Activated gamma-delta T cell treated with anti-CD3 and anti-CD28 coated beads, Interleukin-2, amount 50 U/mL, for 16 hours (primary cell): ENCODE measurements at places on chromosomes 2 and 18.

GRCh38 chr18:22800551-22800951 lies 132.6 kb upstream of the RBBP8 start:
- no peak for DNase-seq

DNA sequence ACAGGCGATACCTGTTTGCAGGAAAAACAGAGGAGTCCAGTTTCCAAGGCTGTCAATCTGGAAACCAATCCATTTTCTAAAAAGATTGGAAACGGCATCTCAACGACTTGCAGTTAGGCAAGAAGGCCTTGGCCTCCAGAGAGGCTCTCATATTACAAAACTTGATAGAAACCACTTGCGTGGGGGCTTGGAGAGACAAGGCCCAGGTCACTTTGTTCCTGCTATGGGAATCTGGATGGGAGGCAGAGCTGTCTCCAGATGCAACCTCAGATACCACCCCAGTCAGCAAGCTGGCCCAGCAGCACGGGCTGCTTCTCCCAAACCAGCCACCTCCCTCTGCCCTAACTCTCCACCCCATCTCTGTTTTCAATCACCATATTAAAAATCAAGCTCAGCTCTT lies 298.8 kb downstream of the TNS1 start:
- DNase-seq = no peak

GRCh38 chr2:10377052-10377746 lies 70.9 kb downstream of the ODC1 start:
- no peak for DNase-seq

- DNase-seq = no peak
These were observed 40.6 kb downstream of the ZRANB3 start for GRCh38 chr2:135490376-135490775.

DNA sequence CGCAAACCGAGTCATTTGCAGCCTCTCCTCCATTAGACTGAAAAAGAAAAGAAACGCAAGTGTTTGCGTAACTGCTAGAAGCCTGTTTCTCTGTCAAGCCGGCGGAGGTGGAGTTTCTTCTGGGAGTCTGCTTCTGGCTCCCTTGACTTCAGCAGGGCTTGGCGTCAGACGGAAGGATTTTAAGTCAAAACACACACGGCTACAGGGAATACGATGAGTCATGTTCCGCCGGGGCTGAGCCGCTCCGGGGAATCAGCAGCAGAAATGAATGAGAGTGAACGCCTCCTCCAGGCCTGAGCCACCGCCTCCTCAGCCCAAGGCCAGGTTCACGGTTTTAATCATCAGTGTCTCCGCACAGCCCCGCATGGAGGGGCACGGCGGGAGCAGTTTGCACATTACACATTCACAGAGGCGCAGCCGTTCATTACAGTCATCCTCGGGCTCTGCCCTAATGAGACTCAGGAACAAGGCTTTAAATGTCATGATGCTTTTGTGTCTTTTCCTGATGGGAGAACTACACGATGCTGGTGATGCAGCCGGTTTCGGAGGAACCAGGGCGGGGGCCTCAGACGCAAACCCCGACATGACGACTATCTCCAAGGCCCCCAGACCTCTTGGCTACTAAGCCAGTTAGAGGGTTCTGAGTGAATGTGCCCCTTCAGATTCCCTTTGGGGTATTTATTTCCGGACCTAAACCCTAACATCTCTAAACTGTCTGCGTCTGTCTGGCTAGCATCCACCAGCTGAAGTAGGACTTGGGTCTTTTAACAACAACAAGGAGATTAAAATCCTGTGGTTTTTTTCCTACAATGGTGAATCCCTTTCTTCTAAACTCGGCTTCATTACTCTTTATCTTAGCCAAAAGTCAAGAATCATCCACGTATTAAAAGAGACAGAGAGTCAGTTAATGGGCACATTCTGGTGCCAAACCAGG lies 11.1 kb upstream of the SCG2 start:
- DNase-seq = no peak

GRCh38 chr2:235924675-235925063 lies 243.5 kb downstream of the GBX2 start:
- no peak for DNase-seq

DNA sequence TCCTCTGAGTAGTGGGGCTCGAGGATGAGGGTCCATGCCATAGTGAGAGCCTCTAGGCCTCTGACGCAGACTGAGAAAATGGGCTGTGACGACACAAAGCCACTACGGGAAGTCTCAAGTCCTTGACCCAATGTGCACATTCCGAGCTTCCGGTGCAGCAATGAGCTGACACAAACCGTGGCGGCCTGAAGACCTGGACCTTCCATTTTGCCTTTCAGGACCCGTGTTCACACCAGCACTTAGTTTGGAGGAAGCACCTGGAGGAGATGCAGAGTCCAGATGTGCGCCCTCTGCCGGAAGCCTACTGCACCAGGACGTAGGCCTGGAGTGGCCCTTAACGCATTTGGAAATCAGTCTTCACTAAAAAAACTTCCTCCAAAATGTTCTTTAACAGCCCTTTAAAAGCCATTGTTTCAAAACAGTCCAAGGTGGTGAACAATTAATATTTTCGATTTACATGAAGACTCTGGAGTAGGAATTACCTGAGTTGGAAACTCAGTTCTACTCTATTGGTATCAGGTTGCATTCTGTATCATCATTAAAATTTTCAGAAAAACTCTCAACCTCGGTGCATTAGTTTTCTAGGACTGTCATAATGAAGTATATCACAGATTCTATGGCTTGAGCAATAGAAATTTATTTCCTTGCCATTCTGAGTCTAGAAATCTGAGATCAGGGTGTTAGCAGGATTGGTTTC lies 33.9 kb downstream of the BMP10 start:
- peak; percentile 56 for DNase-seq

DNA sequence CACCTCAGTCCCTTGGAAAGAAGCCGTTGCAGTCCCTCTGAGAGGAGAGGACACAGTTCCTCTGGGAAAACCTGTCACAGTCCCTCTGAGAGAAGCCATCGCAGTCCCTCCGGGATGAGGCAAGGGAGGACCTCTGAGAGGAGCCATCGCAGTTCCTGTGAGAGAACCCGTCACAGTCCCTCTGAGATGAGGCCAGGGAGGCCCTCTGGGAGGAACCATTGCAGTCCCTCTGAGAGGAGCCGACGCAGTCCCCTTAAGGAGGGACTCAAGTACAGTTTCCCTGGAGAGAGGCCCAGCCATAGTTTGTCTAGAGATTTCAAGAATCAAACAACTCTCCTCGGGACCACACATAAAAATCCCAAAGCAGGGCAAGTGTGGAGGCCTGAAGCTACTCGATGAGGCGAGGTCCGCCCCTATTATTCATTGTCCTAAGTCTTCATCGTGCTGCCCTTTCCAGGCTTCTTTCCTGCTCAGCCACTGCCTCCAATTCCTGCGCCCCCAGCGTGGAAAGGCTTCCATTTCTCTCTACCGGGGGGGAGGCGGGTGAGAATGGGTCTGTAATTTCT lies 630 bp upstream of the ZNF512 start:
- no peak for DNase-seq

- no peak for DNase-seq
These were observed 77.8 kb downstream of the NCAPH start for GRCh38 chr2:96413323-96413722.

GRCh38 chr2:200625282-200625681 lies 39.5 kb downstream of the AOX1 start:
- DNase-seq = no peak

DNA sequence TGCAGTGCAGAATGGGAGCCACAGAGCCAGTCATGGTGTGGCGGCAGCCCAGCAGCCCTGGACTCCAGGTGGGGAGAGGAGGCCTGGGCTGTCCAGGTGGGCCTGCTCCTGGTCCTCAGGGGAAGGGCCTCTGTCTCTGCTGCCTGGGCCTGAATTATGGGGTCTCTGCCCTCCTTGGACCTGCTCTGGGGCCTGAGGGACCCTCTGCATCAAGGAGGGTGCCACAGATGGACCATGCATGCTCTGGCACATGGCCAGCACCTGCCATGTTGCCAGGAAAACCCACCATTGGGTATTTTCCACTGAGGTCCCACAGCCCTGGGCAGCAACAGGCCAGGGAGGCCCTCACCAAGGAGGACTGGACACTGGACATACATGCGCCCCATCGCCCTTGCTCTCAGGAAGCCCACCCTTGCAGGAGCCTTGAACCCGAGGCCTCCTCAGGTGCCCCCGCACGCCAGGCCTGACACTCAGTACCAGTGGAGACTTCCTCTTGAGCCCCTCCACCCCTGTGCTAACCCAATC lies 107.1 kb downstream of the NDUFA10 start:
- DNase-seq = no peak

DNA sequence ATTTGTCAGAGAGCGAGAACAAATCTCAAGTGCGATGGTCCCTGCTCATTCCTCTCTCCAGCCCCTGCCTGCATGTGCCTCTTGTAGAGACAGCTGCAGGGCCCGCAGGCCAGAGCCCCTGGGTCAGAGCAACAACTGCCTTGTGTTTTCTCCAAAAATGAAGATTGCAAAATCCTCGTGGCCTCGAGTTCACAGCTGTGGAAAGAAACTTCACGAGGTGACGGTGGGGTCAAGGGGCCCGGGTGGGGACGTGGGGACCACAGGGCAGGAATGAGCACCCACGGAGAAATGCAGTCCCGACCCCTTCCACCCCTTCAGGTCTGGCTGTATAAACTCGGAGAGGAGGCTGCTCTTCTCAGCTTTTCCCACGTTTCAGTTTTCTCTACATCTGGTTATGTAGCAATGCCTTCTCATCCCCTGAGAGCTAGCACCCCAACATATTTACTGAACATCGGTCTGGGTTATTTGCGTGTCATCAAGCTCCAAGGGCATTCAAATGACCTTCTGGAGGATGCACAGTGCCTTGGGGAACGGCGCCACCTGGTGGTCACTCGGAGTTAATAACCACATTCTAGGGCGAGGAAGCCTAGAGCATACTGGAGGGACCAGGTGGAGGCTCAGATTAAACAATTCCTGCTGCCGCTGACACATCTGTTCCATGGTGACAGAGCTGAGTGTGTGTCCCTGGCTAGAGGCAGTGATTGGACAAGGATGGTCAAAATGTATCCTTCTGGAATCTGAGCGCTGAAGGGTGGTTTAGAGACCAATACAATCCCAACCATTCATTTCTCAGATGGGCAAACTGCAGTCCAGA lies 91.4 kb upstream of the CYRIA start:
- peak; percentile 44 for DNase-seq

GRCh38 chr18:79102886-79103285 lies 33.7 kb downstream of the ATP9B start:
- no peak for DNase-seq

- no peak for DNase-seq
These were observed 85.4 kb upstream of the CABLES1 start for GRCh38 chr18:23049698-23050373.

- no peak for DNase-seq
These were observed 6.0 kb downstream of the SLC39A10 start for GRCh38 chr2:195663007-195663406.

- no peak for DNase-seq
These were observed 156.4 kb upstream of the GALNT13 start for GRCh38 chr2:153715218-153715850.

- DNase-seq = no peak
These were observed 76.2 kb downstream of the CHRNA1 start for GRCh38 chr2:174688079-174688478.

DNA sequence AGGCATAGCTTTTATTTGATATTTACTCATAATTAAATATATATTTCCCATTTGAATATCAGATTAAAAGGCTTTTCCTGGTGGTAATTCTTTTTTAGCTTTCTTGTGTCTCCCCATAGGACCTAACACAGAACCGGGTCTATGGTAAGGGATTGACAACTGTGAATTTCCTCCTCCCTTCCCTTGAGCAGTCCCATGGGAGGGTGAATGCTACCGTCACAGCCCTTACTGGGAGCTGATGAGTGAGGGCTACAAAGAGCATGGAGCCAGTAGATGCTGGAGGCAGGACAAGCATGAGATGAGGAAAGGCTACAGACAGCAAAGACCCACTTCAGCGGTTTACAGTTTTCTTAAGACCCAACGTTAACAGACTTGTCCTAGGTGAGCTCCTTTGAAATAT lies 170.6 kb upstream of the EPAS1 start:
- DNase-seq = no peak

- no peak for DNase-seq
These were observed 8.6 kb downstream of the POLI start for GRCh38 chr18:54277899-54278298.

DNA sequence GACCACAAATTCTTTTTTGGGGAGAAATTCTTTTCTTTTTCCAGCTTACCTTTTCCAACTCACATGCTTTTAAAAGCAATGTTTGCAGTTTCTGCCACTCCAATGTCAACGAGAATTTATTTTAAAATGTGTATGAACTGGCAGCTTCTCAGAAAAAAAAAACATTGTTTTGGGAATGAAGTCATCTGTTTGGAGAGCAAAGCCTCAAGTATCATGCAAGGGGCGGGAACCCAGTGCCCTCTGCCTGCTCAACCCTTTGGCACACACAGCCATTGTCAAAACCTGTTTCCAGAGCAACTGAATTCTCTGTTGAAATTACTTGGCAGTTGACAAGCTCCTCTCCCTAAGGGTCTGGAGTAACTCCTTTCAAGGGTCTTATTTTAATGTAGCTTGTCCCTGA lies 128.5 kb downstream of the QPCT start:
- DNase-seq = no peak

DNA sequence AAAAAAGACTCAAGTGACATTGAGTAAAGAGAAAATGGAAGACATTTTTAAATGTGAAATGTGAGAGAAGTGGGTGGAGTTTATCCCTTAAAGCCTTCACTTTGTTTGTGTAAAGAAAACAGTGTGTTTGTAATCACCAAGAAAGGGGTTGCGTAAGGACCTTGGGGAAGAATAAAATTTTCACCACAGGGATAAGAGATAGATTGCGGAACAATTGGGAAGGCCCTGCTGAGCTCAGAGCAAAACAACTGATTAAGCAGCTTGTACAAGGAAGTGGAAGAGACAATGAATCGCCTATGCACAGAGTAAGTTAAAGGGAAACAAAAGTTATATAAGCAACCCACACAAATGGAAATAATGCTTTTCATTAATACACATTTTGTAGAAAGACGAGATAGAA lies 327.7 kb downstream of the RAD51AP2 start:
- DNase-seq = no peak

DNA sequence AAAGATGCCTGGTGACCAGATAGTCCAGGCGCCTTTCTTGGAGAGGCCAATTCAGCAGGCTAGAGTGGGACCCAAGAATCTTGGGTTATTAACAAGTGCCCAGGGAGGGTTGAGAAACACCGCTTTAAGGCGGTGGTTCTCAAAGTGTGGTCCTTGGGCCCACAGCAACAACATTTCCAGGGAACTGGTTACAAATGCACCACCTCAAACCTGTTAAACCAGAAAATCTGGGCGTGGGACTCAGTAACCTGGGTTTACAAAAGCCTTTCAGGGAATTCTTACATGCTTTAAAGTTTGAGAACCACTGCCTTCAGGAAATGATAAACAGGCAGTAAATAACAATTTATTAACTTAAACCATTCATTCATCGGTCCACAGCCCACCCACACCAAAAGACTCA lies 92.5 kb downstream of the SP3 start:
- DNase-seq = no peak
